ENCODE measurements at places on chromosomes 3 and 15.

- DNase-seq: no peak
Measured at GRCh38 chr3:27717200-27717852, 4.8 kb downstream of the EOMES start.

DNA sequence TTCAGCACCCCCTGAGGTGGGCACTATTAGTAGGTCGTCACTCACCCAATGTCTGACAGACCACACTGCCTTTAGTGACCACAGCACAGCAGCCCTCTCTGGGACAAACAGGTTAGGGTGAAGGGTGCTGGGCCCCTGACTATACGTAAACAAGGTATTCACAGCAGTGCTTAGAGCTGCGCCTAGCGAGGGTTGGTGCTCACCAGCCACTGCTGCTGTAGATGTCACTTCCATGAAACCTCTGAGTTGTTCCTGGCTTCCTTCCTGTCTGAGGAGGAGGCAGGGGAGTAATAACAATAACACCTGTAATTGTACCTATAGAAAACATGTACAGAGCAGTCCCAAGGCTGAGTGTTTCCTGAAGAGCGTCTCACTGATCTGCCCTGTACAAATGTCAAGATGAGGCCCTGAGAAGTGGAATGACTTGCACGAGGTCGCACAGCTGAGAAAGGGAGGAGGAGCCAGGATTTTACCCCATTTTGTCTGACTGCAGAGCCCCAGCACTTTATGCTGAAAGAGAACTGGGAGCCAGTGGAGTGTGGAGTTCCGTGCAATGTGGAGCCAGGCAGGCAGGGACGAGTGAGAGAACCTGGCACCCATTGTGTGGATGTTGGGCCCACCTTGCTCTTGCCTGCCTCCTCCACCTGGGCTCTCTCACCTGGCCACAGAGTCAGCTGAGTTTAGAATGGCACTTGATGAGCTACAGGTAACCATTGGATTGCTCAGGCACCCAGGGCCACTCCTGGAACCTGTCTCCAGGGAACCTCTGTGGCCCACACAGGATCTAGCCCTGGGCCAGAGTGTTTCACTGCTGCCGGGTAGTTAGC is 93.8 kb downstream of the DNAJB8 start:
- no peak for DNase-seq

DNA sequence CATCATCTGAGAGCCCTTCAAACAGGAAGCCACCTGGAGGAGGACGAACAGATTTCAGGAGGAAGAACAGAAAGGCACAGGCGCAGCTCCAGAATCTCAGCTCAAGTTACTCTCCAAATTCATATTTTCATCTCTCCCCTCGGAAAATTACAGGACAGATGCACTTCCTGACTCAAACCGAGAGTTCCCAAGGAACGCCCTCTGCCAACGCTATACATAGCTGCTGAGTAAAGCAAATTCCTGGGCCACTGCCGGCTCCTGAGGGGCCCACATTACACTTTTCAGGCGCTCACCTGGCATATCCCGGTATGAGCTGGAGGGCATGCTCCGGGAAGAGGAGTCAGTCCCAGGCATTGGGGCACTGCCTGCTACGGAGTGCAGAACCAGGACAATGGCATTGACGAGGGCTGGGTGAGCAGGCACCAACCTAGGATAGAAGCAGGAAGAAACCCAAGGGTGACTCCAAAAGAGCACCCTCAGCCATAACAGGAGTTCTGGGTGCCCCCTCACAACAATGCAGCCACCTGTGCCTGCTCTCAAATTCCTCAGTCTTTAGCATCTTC is 11.2 kb downstream of the UBL7 start:
- DNase-seq: no peak

GRCh38 chr3:117531078-117531767 is 821.6 kb downstream of the TUSC7 start:
- DNase-seq: no peak

DNA sequence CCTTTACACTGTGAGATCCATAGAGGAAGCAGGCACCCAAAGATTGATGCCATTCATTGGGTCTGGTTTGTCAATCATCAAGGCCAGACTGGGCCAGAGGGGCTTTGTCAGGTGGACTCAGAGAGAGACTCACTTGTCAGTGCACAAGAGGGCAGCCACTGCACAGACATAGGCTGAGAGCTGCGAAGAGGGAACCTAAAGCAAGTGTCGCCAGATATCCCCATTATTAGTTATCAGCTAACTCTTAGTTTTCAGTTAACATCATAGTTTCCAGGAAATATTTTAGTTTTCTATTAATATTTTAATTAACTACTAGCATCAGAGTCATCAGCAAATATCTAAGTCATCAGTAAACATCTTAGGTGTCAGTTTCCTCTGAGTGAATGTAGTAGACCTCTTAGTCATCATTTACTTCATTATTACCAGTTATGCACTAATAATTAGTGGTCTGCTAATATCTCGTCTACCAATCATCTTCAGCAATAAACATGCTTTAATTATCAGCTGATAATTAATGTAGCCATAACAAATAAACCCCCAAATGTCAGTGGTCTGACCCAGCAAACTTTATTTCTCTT is 41.7 kb upstream of the LIMD1 start:
- DNase-seq: no peak

DNA sequence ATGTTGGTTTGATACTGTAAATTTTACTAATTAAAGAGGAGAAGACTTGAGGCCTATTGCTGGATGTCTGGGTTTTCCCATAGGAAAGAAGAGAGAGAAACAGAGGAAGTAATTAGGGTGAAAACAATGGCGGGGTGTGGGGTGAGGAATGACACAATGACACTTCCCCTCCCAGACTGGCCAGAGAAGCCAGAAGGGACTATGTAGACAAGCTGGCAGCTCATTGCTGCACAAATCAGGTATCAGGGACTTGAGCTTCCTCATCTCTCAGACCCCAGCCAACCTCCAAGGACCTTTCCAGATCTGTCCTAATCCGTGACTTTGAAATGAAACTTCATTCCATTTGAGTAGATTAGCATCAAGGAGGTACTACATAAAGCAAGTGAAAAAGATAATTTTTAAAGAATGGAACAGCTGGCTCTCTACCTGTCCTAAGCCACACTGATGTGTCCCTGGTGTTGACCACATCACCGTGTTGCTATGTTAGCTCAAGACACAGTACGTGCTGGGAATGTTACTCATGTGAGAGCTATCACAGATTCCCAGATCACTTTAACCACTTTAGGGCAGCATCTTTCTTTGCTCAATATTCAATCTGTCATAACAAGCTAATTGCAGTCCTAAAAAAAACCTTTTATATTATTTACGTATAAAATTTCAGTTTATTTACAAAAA is 22.2 kb downstream of the TMEM212 start:
- no peak for DNase-seq

DNA sequence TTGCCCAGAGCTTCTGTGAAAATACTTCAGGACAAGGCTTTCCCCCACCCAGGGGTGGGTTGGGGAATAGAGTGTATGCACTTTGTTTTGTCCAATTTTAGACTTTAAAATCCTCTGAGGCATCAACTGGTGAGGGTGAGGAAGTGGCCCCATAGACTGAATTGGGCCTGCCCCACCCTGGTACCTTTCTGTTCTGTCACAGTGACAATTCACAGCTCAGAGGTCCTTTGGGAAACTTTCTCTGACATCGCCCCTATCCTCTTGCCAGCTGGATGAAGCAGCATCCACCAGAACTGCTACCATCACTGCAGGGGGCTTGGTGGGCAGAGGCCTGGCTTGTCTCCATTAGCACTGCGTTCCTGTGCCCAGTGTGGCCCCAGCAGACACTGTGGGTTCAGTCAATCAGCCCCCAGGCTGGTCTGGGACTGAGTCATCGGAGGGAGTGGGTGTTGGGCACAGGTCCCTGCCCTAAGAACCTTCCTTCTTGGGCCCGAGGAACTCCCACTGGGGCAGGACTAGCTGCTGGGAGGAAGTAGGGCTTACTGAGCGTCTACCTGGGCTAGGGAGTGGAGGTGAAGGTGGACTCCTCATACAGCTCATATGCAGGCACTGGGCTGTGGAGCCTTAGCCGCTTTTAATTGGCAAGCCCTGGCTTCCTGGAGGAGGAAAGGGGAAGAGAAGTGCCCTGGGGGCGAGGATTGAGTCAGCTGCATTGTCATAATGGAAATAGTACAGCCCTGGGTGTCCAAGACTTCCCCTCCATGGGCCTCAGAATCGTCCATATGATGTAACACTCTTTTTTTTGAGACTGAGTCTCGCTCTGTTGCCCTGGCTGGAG is 1.5 kb upstream of the PPM1M start:
- DNase-seq: no peak

DNA sequence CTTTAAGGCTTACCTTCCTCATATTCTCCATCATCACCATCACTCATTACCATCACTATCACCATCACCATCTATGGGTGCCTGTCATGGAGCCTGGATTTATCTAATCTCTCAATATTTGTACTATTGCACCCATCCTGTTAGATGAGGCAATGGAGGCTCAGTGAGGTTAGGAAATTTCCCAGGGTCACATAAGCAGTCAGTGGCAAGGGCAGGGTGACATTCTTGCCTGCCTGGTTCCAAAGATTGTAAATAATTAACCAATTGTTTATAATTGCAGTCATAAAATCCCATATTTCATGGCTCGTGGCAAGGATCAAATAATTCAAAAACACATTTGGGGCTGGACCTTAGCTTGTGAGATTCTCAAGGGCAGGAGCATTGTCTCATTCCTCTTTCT is 55.2 kb downstream of the MGLL start:
- DNase-seq: no peak

- no peak for DNase-seq
Measured at GRCh38 chr3:21517184-21517583, 233.8 kb downstream of the ZNF385D start.

- no peak for DNase-seq
Measured at GRCh38 chr15:84947947-84948830, 33.5 kb upstream of the PDE8A start.

All from stimulated activated CD8-positive, alpha-beta memory T cell treated with anti-CD3 and anti-CD28 coated beads, Interleukin-2, amount 100 ng/mL, for 48 hours (primary cell).